Kidney capillary endothelial cell (primary cell): ENCODE measurements at places on chromosomes 16 and 17.
A peak's percentile ranks its signal among the peaks of the same experiment; 100 is the strongest.

DNA sequence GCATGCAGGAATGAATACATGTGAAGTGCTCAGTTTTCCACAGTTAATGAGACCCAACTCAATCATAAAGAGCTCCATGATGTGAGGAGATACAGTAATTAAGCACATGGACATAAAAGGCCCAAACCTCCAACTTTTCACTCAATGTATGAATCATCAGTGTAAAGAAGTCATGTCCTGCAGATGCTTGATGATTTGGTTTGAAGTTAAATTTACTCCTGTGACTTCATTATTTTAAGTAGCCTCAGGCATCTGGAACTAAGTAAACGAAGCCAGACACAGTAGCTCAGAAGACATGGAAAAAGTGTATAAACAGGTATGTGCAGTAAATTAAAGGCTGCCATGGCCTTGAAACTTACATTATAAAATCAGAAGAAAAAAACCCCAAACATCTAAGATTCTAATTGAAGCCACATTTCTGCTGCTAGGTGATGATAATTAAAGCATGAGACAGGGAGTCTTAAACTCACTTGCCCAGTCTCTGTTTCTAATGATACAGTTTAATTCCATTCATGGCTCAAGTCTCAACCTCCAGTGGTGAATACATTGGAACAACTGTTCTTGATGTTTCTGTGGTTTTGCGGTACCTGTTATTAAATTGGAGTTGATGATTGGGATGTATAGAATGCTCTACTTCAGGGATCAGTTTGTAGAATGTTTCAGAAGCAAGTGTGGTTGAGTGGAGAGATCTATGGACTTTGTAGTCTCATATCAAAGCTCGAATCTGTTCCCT, 28.9 kb upstream of the CCL2 start:
- DNase-seq = no peak

DNA sequence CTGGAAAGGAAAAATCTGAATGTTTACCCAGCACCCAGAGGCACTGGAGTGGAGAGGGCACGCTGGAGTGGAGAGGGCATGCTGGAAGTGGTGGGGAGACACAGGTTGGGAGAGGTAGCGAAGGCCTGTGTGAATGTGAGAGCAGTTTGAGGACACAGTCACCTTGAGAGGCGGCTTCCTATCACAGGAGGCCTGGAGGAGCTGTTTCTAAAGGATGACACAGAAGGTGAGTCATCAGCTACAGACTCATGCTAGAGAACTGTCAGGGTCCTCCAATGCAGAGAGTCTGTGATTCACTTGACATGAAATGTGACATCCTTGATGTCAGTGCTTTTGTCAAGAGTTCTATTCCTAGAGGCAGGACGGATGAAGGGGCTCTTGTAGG, 13.8 kb downstream of the CTRL start:
- DNase-seq = peak; percentile 63

DNA sequence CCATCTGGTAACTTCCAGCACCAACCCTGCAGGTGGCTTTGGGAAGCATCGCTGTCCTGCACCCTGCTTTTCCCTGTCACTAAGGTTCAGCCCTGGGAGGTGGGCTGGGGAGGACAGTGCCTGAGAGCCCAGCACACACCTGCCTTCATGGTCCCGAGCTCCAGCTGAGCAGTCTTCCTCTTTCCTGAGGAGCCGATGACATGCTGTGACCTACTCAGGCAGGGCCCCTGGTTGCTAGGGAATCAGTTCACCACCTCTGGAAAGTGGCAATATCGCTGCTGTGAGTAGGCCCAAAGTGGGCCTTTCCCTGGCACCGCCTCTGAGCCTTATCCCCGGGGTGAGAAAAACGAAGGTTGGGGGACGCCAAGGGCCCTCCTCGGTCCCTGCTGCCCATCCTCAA, 17.9 kb downstream of the ST3GAL2 start:
- no peak for DNase-seq

DNA sequence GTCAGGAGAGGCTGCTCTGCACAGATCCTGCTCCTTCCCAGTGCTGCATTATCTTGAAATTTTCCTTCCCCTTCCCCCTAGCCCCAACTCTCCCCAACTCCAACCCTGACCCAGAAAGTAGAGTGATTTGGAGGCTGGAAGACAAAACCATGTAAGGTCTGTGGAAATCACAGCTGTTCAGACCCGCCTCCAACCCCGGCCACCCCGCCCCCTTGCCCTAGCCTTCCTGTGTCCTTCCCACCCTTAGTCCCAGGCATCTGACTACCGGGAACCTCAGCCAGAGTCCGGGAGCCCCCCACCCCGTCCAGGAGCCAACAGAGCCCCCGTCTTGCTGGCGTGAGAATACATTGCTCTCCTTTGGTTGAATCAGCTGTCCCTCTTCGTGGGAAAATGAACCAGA, at the start of gene AOC3:
TSS of gene AOC3 (plus strand) at position 246 of the 400 bp plus-strand sequence. CDS start at position 391, 145 bp downstream.
- DNase-seq = no peak

DNA sequence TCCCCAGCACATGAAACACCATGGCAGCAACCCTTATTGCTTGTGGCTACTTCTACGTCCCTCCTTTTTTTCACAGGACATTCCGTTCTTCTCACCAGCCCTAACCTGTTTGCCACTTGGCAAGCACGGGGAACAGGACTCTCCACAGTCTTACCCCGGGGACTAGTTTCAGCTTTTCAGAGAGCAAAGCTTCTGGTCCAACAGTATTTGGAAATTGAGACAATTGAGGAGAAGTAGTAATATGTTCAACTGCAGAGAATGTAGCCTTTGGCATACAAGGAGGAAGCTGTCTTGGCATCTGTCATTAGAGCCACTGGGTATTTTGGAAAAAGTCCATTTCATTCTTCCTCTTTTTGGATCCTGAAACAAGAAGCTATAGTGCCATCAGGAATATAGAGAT, 65.7 kb downstream of the MAP2K6 start:
- DNase-seq = no peak

- no peak for DNase-seq
Observed at GRCh38 chr16:84735849-84736586, 36.2 kb downstream of the USP10 start.

DNA sequence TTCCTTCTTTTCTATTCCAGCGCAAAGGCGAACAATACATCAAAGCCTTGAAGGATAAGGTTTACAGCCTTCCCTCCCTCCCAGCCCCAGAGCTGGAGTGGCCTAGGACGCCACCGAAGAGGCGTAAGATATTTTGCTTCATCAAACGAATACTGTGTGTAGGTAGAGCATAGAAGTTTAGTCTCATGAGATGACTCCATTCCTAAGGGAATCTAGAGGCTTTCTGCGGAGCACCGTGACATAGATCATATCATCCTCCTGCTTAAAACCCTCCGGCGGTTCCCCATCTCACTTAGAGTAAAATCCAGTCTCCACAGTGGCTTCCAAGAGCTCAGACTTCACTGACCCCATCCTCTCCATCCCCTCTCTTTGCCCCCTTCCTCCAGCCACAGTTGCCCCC, 191.9 kb downstream of the IRX3 start:
- no peak for DNase-seq

- DNase-seq = no peak
Observed at GRCh38 chr17:44604768-44605485, 47.6 kb downstream of the FZD2 start.

DNA sequence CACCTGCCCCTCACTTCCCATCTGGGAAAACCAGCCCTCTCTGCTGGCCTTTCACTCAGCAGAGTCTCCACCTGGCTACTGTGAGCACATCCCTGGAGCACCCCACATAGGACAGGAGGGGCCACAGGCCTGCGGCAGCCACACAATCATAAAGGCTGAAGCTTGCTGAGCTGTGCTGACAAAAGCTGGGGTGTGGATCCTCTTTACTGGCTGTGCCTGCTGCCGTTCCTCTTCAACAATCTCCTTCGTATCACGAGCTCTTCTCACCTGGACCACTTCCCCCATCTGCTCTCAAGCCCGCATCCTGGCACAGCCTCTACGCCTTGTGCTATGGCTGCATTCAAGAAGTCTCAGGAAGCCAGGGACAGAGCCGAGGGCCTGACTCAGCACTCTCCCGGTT, 86.1 kb downstream of the ZNF778 start:
- DNase-seq = no peak

DNA sequence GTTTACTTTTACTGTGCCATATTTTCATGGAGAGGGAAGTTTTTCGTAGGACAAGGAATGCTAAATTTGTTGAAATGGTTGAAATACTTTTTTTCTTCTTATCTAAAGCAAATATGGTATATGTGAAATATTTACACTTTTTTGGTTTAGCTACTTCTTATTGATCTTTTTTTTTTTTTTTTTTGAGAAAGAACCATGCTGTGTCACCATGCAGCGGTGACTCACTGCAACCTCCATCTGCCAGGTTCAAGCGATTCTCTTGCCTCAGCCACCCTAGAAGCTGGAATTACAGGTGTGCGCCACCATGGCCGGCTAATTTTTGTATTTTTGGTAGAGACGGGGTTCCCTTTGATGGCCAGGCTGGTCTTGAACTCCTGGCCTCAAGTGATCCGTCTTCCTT, 100.5 kb downstream of the FTO start:
- DNase-seq = no peak

DNA sequence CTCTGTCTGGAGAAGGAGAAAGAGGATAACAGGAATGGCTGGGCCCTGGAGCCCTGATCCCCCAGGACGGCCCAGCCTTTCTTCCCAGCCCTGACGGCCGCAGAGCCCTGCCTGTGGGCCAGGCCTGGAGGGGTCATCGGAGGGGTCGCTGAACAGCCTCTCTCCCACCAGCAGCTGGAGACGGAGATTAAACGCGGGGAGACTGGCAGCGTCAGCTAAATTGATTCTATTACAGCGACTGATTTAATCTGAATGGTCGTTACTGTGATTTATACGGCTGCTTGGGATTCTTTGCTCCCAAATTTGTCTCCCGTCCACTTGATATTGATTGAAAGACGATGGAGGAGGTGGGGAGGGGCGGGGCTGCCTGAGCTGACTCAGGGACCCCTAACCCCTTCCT, 7.1 kb upstream of the CDH15 start:
- DNase-seq = no peak

DNA sequence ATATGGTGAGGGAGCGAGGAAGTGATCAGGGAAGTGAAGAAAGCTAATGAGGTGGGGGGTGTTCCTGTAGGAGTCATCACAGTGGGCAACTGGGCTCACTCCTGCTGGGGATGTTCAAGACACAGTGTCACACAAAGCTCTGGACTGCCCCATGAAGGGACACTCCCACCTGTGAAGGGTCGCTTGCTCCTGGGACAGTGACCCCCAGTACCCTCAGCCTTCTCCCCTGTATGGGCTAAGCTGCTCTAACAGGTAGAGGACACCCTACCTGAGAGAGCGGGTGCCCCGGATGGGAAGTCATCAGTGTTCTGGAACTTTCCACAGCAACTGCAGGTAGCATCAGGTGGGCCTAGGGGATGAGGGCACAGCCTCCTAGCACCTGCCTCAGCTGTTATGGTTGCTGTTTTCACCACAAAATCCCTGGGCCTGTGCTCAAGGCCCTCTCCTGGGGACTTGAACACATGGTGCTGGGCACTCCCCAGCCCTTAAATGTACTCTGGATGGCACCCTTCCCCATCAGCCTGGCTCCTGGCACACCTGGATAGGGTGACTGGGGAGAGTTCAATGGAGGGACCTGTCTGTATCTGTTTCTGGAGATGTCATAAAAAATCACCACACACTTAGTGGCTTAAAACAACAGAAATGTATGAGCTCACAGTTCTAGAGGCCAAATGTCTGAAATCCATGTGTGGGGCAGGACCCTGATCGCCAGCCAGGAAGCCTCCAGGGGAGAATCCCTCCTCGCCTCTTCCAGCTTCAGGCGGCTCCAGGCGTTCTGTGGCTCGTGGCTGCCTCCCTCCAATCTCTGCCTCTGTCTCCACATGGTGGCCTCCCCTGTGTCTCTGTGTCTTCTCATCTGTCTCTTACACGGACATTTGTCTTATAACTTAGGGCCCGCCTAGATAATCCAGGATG, 104.0 kb upstream of the CDH5 start:
- DNase-seq = no peak

GRCh38 chr17:80503031-80503430, 26.6 kb upstream of the NPTX1 start:
- no peak for DNase-seq

GRCh38 chr17:2852729-2853282, 56.6 kb downstream of the RAP1GAP2 start:
- no peak for DNase-seq

DNA sequence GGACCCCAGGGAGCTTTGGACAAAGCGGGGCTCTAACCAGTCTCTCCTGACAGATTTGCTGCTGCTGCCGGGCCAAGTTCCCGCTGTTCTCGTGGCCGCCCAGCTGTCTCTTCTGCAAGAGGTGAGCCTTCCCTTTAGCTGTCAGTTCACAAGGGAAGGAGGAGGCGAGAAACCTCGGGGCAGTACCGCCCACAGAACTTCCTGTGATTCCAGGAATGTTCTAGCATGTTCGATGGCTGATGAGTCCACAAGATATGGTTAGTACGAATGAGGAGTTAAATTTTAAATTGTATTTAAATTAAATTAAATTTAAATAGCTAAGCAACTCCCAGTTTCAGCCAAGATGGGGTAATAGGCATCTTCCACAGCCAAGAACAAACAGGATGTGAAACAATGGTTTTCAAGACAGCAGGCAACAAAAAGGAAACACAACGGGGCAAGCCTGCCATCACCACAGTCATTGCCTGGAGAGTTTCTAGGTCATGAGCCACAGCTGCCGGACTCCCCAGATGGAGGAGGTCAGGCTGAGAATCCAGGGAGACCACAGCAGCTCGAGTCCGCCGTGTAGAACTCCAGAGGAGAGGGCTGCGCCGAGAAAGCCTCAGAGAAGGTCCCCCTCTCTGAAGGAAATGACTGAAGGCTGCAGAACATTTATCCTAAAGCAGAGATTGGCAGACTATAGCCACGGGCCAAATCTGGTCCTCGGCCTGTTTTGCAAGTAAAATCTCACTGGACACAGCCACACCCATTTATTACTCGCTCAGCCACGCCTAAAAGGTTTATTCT, 9.5 kb upstream of the TCF25 start:
- DNase-seq = peak; percentile 79

- DNase-seq = peak; percentile 23
Observed at GRCh38 chr17:58531661-58532554, 17.5 kb upstream of the MTMR4 start.
